ENCODE measurements at places on chromosomes 16 and 17.

DNA sequence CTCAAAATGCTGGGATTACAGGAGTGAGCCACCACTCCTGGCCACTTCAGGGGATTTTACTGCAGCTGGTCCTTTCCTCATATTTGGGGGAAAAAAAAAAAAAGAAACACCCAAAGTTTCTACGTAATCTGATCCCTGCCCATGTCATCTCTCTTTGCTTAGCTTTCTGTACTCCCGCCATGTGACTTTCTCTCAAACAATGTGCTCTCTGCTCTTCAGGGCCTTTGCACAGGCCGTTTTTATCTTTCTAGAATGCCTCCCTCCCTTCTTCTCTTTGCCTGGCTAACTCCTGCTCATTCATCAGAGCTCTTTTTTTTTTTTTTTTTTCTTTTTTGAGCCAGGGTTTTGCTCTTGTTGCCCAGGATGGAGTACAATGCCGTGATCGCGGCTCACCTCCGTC, 4.9 kb upstream of the HDAC5 start:
- DNase-seq = no peak

DNA sequence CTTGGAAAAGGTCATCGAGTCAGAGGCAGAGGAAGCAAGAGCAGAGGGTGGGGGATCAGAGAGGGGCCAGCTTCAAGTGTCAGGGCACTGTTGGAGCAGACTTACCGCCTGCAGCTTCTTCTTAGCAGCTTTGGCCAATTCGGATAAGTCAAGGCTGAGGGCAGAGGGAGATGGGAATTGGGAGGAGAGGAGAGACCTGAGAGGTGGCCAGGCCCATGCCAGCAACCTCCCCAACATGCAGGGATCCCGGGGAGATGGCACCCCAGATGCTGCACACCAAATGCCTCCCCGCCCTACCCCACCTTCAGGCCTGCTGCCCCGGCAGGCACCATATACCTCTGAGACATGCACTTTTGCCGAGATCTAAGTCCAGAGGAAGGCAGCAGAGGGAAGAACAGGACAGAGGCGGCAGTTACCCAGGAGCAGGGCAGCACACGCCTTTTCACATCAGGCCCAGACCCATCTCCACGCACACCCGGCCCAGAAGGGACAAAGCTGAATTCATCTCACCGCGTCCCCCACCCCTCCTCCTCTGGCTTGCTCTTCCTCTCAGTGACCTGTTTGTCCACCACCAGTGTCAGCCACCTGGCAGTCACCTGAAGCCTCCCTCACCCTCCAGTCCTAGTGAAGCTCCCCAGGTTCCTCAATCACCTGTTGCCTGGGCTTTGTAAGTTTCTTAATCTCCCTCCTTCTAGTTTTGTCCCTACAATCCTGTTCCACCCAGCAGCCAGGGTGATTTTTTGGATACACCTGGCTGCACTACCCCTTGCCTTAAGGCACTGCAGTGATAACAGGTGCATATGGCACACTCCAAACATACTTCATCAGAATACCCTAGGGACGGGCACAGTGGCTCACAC, 10.4 kb downstream of the TP53I13 start:
- DNase-seq = no peak

GRCh38 chr16:25546791-25547190, 145.0 kb upstream of the HS3ST4 start:
- no peak for DNase-seq

- peak; percentile 45 for DNase-seq
Measured at GRCh38 chr17:11094331-11094730, 146.7 kb upstream of the SHISA6 start.

Data from right forelimb (tissue), 1 donor.